CD4-positive, alpha-beta T cell treated with Interleukin-2 at 100 ng/mL for 4 hours (primary cell): ENCODE measurements at places on chromosomes 6 and 20.
A peak's percentile ranks its signal among the peaks of the same experiment; 100 is the strongest.

DNA sequence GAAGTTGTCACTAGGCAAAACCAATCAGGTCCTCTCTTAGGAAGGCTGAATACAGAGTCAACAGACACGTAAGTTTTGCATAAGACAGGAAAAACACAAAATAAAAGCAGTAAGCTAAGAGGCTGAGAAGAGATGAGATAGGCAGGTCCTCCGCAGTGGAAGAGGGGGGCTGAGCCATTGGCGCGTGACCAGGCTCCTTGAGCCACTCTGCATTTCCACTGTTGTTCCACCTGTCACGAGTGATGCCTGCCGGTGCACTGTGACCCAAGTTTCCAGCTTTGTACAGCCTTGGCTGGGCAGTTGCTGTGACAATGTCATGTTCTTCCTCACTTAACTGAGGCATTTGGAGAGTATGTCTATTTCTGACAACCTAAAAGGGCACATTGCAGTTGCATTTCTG, 58.6 kb downstream of the NUDT3 start:
- no peak for DNase-seq

DNA sequence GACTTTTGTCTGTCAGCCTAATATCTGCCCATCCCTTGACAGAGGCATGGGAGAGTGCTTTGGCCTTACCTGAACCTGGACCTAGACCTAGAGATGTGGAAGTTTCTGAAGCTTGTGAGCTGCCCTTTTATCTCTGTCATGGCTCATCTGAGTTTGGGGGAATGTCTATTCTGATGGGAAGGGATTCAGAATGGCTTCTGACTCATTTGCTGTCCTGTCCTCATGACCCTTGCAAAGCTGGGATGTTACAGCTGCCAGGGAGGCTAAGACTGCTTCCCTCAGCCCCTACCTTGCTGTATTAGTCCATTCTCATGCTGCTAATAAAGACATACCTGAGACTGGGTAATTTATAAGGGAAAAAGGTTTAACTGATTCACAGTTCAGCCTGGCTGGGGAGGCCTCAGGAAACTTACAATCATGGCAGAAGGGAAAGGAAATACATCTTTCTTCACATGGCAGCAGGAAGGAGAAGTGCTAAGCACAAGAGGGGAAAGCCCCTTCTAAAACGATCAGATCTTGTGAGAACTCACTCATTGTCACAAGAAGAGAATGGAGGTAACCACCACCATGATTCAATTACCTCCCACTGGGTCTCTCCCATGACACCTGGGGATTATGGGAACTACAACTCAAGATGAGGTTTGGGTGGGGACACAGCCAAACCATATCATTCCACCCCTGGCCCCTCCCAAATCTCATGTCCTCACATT, 252.2 kb downstream of the ERMARD start:
- no peak for DNase-seq

- peak; percentile 19 for DNase-seq
Measured at GRCh38 chr6:52227495-52227894, 16.8 kb downstream of the IL17F start.

DNA sequence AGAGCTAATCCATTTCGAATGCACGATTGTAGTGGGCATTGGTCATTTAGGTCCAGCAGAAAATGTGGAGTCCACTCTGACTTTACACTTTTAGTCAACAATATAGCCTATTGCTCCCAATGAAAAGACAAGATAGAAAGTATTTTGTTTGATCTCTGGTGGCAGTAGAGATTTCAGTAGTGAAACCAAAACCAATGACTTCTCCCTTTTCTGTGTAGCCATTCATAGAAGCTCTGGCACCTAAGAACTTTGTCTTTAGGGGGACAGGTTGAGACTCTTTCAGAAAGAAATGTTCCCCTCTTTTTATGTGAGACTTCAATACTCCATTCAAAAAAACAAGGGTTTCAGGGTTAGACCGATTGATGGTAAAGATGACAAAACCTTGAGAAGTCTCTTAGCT, 510.8 kb upstream of the POU3F2 start:
- DNase-seq, result no peak

- DNase-seq, result no peak
Measured at GRCh38 chr6:9520417-9521151, 894.3 kb downstream of the TFAP2A start.

- no peak for DNase-seq
Measured at GRCh38 chr6:38796006-38796405, 80.9 kb downstream of the DNAH8 start.

DNA sequence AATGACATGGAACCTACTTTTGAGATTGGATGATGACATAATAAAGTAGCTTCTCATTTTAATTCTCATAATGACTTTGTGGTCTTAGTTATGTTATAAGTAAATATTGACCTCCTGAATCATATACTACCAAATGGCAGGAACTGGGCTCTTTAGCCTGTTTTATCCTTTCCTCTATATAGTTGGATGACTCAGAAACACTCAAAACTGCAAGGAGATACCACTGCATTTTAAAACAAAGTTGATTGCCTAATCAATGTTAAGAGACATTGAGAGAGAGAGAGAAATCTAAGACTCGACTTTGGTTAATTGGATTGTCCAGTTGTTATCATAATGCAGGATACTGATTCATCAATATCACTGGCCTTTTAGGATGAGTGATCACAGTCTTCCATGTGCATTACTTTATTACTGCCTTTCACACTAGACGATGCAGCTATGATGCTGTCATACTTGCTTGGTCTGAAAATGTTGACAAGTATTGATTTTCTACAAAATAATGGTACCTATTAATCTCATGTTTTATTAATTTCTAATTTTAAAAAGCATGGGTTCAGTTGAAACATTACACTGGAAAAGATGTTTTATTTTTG, 320.0 kb downstream of the NKAIN2 start:
- DNase-seq, result no peak

- no peak for DNase-seq
Measured at GRCh38 chr20:731891-732560, 36.3 kb downstream of the SLC52A3 start.

GRCh38 chr20:57622579-57623381, 2.6 kb upstream of the ZBP1 start:
- peak; percentile 76 for DNase-seq

GRCh38 chr6:77740380-77740779, 87.5 kb downstream of the MEI4 start:
- no peak for DNase-seq

- no peak for DNase-seq
Measured at GRCh38 chr20:37228656-37229055, 33.0 kb downstream of the GHRH start.

DNA sequence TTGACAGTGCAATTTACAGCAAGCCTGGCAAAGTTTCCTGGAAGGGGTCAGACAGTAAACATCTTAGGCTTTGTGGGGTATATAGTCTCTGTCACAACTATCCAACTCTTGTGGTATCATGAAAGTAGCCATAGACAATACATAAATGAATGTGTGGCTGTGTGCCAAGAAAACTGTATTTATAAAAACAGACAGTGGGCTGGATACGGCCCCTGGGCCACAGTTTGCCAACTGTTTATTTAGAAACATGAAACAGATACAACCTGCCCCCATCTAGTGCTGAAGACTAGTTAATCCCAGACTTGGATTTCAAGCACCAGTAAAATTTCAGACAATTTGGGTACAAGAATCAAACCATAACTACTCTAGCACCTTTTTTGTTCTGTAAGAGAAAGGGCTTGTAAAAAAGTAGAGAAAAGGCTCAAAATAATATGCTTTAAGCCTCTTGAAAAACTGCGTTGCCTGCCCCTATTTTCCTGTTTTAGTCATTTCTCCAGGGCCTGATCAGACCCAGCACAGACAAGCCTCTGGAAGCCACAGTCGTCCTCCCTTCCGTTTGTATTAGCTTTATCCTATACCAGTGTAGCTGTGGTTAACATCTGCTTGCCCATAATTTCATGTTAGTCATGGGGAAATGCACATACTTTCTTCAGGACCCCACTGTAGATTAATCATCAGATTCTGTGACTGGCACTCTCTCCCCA, 30.8 kb downstream of the JAG1 start:
- DNase-seq, result no peak

GRCh38 chr6:131222773-131223172, 87.5 kb downstream of the AKAP7 start:
- no peak for DNase-seq

- DNase-seq, result no peak
Measured at GRCh38 chr6:46637145-46637544, 15.5 kb downstream of the CYP39A1 start.

DNA sequence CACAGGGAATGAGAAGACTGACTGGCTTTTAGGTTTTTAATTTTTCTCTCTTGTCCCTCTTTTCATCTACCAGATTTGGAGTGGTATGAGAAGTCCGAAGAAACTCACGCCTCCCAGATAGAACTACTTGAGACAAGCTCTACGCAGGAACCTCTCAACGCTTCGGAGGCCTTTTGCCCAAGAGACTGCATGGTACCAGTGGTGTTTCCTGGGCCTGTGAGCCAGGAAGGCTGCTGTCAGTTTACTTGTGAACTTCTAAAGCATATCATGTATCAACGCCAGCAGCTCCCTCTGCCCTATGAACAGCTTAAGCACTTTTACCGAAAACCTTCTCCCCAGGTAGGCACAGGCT, 644 bp downstream of the MAD2L1BP start:
- peak; percentile 7 for DNase-seq

DNA sequence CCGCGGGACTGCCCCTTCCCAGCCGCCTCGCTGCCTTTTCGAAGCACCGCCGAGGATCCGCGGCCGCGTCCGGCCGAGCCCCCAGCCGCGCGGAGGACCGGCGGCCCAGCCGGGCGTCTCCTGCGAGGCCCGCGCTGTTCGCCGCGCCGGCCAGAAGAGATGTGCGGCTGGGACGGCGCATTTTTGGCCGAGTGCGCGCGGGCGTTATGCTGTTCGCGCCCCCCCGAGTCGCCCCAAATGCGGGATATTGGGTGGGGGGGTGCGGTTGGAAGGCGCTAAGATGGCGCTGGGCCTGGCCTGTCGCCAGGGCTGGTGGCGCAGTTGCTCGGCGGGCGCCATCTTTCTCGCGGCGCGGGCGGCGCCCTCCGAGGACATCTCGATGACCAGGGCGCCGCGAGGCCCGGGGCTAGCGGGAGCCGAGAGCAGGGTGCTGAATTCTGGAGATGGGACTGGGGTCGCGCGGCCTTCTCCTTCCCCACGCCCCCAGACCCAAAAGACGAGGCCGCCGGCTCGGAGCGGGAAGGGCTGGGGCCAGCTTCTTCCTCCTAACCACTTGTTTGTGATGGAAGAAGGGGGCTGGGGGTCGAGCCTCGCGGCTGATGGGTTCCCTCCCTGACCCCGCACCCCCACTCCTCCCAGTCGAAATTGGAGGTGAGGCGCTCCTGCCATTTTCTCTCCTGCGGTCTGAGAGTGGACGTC, 1.5 kb downstream of the BICRAL start:
- DNase-seq, result peak; percentile 83

- no peak for DNase-seq
Measured at GRCh38 chr6:143158113-143158581, 97.5 kb downstream of the AIG1 start.

DNA sequence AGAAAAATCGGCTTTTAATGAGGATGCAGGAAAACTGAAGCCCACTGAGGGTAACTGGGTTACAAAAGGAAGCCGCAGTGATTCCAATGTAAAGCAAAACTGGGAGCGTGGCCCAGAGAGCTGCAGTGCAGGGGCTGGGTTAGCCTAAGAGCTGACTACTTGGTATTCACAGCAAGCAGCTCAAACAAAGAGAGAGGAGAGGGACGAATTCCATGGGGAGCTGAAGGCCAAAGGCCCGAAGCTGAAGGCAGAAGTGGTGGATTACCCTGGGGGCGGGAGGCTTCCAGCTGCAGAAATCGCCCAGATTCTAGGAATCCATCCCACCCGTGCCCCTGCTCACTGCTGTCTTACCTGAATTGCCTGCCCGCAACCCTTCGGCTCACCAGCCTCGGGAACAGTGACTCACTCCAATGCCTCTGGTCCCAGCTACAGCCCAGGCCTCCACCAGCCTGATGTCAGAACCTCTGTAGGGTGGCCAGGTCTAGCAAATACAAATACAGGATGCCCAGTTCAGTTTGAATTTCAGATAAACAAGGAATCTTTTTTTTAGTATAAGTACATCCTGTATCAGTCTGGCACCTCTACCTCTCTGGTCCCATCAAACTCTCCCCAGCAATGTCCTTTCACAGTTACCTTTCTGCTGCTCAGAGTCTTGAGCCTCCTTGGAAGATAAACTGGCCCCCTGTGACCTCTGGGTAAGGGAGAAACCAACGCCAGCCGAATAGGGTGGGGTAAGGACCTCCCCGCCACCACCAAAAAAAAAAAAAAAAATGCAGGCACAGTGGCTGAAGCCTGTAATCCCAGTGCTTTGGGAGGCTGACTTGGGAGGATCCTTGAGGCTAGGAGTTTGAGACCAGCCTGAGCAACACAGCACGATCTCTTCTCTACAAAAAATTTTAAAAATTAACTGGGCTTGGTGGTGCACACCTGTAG, 14.6 kb upstream of the ZMYND8 start:
- DNase-seq, result no peak

- DNase-seq, result no peak
Measured at GRCh38 chr6:107077710-107078109, 37.6 kb downstream of the BEND3 start.

DNA sequence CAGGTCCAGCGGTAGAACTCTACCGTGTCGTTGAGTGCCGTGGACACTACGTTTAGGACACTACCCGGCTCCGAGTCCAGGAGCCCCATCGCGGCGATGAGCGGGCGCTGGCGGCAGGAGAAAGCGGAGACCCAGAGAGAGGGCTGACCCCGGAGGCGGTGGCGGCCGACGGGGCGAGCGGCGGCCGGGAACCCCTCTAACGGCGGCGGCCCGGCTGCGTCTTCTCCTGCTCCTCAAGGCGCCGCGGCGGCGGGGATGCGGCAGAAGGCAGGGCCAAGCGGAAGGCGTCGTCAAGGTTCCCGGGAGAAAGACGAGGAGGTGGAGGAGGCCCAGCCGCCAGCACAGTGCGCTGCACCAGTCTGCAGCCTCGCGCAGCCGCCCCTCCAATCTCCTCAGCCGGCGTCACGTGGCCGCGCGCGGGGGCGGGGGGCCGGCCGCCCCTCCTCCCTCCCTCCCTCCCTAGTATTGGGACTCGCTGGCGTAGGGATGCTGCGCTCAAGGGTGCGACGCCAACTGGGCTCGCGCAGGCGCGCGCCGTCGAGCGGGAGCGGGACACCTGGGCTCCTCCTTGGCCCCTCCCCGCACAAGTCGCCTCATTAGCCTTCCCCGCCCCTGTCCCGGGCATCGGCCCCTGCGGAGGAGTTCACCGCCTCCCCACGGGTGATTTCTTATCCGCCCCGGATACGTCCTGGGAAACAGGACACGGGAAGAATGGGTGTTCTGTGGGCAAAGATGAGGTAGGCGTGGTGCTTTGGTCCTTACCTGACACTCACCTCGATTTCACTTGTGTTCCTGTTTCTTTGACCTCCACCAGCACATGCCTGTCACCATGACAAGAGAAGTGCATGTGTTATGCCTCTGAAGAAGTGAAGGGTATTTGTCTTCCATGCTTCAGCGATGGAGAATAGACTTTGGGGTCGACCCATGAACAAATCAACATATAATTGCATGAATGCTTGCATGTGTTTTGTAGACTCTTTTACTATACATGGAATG, at the start of gene ELOVL4:
Gene ELOVL4 (minus strand): TSS at position 363 of the 996 bp plus-strand sequence. CDS start 274 bp downstream, at position 89.
- peak; percentile 66 for DNase-seq

DNA sequence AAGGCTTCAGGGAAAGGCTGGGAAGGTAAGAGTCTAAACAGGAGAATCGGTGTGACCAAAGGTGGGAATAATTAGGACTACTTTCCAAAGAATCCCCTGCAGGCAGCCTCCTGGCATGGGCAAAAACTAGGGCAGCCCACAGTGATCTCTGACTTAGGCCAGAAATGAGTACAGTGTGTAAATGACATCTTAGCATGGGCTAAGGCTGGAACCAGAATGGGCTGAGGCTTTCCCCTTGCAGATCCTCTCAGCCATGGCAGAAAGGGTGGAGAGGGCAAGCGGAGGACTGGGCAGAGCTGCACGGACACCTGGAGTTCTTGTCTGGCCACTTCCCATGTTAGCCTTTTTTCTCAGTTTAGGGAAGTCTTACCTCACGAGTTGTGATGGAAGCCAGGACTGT, 69.9 kb upstream of the FOXQ1 start:
- no peak for DNase-seq
